ENCODE measurements at places on chromosomes 12 and 14. TPM values are rescaled to one million over a fixed set of nuclear protein-coding genes. Genes with fewer than 3 reads are reported as not detected.

DNA sequence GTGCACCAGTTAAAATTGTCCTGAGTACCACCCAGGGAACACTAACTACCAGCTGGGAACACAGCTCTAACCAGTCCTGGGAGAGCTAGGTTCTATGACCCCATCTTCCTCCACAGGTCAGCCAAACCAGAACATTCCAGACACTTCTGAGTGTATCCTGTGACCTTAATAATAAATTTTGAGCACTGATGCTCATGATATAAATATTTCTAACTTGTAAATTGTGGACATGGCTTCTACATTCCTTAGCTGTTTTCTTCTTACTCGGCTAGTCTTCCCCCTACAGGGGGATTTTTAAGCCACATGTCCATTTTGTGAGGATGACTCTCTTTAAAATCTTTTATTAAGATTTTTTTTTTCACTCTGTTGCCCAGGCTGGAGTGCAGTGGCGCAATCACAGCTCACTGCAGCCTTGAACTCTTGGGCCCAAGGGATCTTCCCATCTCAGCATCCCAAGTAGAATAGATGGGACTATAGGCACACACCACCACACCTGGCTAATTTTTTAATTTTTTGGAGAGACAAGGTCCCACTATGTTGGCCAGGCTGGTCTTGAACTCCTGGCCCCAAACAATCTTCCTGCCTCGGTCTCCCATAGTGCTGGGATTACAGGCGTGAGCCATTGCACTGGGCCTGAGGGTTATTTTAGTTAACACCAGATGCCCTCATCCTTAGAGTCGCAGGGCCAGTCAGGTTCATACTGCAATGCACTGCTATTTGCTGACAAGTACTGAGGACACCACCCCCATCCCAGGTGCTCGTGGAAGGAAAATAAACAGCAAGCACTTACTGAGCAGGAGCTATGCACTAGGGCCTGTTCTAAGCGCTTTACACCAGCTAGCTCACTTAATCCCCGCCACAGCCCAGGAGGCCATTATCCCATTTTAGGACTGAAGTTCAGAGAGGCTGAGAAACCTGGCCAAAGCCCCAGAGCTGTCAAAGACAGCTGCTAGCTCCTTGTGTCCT, 142.6 kb upstream of the NCOR2 start:
- DNase-seq = no peak

DNA sequence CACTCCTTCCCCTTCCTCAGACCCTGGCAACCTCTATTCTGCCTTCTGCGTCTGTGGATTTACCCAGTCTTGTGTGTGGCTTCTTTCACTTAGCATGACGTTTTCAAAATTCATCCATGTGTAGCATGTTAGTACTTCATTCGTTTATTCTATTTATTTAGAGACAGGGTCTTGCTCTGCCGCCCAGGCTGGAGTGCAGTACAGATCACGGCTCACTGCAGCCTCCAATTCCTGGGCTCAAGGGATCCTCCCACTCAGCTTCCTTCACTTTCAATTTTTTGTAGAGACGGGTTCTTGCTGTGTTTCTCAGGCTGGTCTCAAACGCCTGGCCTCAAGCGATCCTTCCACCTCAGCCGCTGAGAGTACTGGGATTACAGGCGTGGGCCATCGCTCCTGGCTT, 37.0 kb downstream of the B4GALNT3 start:
- no peak for DNase-seq

- DNase-seq = no peak
These were observed 5.9 kb upstream of the ANAPC5 start for GRCh38 chr12:121358073-121358472.

- DNase-seq = no peak
These were observed 49.3 kb downstream of the PKP2 start for GRCh38 chr12:32847287-32847686.

DNA sequence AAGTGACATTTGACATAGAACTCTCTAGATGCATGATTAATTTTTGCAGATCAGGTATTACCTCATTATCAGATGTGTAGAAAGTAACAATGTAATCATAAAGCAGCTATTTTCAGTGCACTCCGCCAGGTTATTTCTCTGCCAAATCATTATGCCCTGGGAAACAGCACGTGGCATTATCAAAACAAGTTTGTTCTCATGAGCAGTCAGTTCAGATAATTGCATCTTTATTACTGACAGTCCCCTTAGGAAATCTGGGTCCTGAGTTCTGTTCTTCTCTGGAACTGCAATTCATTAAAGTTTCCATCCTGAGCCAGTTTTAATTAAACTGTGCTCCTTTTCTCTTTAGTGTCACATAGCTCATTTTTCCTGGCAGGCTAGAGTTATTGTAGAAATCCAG, 94.7 kb upstream of the KRR1 start:
- no peak for DNase-seq

DNA sequence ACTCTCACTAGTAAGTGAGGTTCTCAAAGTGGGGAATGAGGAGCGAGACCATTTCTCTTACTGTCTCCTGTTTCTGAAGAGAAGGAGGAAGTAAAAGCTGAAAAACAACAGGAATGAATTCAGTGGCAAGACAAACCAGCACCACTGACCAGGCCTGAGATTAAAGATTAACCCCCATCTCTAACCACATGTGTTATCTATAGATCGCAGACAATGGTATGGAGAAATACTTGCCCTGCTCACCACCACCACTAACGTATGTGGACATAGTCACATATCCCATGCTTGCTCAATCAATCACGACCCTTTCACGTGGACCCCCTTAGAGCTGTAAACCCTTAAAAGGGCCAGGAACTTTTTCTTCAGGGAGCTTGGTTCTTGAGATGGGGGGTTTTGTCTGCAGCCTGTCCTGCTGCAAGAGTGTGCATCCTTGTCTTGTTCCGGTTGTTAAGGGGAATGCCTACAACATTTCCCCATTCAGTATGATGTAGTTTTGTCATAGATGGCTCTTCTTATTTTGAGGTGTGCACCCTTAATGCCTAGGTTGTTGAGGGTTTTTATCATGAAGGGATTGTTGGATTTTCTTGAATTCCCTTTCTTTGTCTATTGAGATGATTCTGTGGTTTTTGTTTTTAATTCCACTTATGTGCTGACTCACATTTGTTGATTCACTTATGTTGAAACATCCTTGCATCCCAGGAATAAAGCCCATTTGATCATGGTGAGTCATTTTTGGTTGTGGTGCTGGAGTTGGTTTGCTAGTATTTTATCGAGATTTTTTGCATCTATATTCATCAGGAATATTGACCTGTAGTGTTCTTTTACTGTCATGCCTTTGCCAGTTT, 698.8 kb upstream of the LMO3 start:
- DNase-seq = no peak

GRCh38 chr12:124453419-124454351, 113.7 kb downstream of the NCOR2 start:
- peak; percentile 93 for DNase-seq

- peak; percentile 76 for DNase-seq
These were observed 135.1 kb downstream of the SAMD4A start for GRCh38 chr14:54702014-54702491.

GRCh38 chr14:72254202-72254936, 322.1 kb downstream of the RGS6 start:
- DNase-seq = no peak

- no peak for DNase-seq
These were observed 8.1 kb downstream of the SPATS2 start for GRCh38 chr12:49375406-49375805.

DNA sequence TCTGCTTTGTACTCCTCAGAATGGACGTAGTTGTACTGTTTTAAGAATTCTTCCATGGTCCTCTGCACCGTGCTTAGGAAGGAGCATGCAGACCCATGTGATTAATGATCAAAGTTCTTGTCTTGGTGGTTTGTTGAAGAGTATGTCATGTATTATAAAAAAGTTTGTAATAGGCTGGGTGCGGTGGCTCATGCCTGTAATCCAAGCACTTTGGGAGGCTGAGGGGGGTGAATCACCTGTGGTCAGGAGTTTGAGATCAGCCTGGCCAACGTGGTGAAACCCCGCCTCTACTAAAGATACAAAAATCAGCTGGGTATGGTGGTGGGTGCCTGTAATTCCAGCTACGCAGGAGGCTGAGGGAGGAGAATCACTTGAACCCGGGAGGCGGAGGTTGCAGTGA, 61.8 kb upstream of the RTL1 start:
- no peak for DNase-seq

DNA sequence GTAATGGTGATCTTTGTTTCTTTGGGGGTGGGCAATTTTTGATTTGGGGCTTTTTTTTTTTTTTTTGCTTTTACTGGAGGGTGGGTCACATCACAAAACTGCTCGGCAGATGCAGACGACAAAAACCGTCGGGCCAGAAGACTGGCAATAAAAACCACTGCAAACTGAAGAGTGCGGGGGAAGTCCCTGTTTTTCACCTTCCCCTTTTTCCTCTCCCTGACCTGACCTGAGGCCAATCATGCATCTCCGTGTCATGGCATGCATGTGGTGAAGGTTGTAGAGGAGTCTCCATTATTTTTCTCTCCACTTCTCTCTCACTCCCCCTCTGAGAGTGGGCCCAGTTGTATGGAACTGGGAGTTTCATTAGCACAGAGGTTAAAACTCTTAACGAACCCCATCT, 57.5 kb downstream of the AP5M1 start:
- no peak for DNase-seq

- peak; percentile 67 for DNase-seq
These were observed 51.1 kb downstream of the SLC38A1 start for GRCh38 chr12:46217541-46218321.

- DNase-seq = no peak
These were observed 43.8 kb downstream of the MDM2 start for GRCh38 chr12:68851592-68852306.

DNA sequence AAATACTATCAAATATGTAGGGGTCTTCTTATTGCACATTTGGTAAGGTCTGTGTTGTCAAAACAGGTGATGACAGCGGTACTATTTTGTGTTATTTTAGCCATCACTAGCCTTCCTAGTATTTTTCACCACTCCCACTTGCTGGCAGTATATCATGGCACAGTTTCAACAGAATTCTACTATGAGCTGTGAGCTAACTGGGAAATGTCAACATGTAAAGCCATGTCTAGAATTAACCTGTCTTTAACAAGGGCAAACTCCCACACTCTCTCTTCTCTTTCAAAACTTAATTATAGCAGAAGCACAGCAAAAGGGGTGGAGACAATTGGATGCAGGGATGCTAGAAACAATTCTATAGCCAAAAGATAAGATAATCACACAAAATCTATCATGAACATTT, 253.4 kb downstream of the PAX9 start:
- DNase-seq = peak; percentile 18

GRCh38 chr12:57177354-57177753, 29.9 kb upstream of the LRP1-AS start:
- DNase-seq = no peak

The RNASE7 gene
- total RNA-seq = not detected

The GPR84 gene
- total RNA-seq = not detected

The FOXG1 gene
- under 0.01 TPM for total RNA-seq

The MYO1A gene
- 0.18 TPM for total RNA-seq

The GAS2L3 gene
- 17.5 TPM for total RNA-seq

The SMCO2 gene
- not detected for total RNA-seq

The DNAJC22 gene
- total RNA-seq = 0.04 TPM

The TIGAR gene
- total RNA-seq = 3.1 TPM

The SUOX gene
- total RNA-seq = 19.3 TPM

The SSPN gene
- total RNA-seq = 94.0 TPM

The DLK1 gene
- total RNA-seq = 377 TPM

The DACT1 gene
- 26.6 TPM for total RNA-seq

All from muscle of leg (tissue), 16 donors.